Lower lobe of right lung (tissue), 2 donors: ENCODE measurements at places on chromosomes 12 and 14. TPM values are rescaled to one million over a fixed set of nuclear protein-coding genes. Genes with fewer than 3 reads are reported as not detected.

KCNJ8 gene
- total RNA-seq: 12.8 TPM

SLC17A8 gene
- total RNA-seq: not detected

GRCh38 chr14:56064513-56064912, 53.7 kb upstream of the PELI2 start:
- no peak for DNase-seq

GRCh38 chr12:22307811-22308210, 26.7 kb downstream of the ST8SIA1 start:
- DNase-seq: no peak

KRT83 gene
- total RNA-seq: not detected

DNA sequence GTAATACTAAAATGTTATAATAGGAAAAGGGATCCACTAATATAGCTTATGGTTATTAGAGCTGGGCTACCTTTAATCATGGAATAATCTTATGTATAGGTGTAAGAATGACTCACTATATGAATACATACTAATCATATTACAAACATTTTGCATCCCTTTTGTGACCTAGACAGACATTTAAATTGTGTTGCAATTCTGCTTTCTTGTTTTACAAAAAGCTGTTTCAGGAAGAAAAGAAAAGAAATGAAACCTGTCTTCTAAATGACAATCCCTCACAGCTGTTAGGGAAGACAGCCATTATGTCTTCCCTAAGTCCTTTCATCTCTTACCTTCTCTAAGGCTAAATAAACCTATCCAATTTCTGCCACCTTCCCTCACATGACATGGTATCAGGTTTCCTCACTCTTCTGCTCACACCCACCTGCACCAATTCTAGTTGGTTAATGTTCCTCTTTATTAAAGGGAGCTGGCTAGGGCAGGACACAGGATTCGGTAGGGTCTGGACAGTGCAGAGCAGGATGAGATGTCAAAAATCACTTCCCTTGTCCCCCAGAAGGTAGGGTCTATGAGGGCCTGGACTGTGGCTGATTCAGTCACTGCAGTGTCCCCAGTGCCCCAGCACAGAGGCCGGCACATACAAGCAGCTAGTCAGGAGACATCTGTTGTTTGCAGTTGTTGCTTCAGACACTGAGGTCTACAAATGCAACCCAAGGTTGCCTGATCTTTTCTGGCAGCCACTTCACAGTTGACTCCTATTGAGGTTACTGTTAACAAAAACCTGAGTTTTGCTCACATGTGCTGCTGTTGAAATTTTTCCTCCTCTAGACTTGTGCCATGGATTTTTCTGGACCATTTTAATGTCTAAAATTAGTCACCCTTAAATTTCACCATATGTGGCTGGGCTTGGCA, 3.7 kb downstream of the DHRS7 start:
- no peak for DNase-seq

GRCh38 chr14:94572637-94573303, 8.5 kb upstream of the SERPINA5 start:
- no peak for DNase-seq

TBC1D30 gene
- total RNA-seq: 11.5 TPM

DNA sequence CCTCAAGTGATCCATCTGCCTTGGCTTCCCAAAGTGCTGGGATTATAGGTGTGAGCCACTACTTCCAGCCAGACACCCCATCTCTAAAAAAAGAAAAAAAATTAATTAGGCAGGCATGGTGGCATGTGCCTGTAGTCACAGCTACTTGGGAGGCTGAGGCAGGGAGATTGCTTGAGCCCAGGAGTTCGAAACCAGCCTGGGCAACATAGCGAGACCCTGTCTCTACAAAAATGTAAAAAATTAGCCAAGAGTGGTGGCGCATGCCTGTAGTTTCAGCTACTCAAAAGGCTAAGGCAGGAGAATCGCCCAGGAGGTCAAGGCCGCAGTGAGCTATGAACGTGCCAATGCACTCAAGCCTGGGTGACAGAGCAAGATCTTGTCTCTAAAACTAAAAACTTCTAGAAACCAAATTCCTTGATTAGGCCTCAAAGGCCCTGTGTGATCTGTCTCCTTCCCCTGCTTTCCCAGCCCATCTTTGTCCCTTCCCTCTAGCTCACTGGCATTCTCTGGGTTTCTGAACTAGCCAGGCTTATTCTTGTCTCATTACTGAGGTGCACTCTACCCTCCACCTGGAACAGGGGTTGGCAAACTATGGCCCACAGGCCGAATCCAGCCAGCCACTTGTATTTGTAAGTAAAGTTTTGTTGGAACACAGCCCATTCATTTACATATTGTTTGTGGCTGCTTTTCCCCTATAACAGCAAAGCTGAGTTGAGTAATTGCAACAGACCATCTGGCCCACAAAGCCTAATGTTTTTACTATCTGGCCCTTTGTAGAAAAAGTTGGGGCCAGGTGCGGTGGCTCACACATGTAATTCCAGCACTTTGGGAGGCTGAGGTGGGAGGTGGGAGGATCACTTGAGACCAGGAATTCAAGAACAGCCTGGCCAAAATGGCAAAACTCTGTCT, 17.2 kb upstream of the TPCN1 start:
- peak; percentile 23 for DNase-seq

DNA sequence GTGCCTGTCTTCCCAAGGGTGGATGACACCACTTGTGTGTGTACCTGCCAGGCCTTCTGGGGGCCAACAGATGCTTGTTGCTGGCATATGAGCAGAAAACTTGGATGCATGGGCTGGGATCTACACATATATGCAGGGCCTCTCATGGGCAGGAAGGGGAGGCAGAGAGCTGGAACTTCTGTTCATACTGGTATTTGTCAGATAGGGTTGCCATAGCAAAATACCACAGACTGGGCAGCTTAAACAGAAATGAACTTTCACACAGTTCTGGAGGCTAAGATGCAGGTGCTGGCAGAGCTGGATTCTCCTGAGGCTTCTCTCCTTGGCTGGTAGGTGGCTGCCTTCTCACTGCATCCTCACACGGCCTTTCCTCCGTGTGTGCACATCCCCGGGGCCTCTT, 121.8 kb downstream of the SUDS3 start:
- DNase-seq: no peak
